ENCODE measurements at places on chromosomes 5 and 9.

- no peak for DNase-seq
These were observed 274.2 kb upstream of the CCNH start for GRCh38 chr5:87686975-87687374.

GRCh38 chr9:114791736-114792135 lies 14.1 kb downstream of the TNFSF15 start:
- no peak for DNase-seq

DNA sequence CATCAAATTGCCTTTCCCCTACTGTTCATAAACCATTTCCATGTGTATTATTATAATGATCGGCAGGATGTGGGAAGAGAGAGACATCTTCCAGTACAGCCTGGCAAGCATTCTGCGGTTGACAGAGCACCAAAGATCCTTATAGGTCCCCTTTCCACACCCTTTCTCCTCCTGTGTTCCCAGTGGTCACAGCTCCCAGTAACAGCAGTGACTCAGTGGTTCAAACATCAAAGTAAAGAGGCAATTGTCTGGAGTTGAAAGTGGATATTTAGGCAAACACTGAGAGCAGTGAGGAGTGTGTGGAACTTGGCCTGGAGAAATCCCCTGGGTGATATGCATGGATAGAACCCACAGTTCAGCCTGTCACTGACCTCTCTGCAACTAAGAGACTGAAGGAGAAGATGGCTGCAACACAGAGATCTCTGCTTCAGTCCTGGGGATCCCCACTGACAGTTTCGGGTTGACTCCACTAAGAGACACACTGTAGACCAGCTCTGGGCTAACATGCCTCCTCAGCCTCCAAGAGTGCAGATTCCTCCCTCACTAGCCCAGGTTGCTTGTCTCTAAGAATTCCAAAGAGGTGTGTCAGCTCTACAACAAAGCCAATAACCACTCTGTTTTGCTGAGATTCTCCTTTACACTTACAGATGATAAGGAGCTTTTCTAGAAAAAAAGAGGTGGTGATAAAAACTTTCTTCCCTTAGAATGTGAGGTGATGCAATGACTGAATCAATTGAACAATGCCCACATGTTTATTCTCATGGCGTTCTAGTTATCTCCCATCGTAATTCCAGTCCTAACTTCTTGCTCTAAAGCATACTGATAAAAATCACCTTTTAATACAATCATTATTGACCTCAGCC lies 94.4 kb upstream of the IL6ST start:
- peak; percentile 62 for DNase-seq

DNA sequence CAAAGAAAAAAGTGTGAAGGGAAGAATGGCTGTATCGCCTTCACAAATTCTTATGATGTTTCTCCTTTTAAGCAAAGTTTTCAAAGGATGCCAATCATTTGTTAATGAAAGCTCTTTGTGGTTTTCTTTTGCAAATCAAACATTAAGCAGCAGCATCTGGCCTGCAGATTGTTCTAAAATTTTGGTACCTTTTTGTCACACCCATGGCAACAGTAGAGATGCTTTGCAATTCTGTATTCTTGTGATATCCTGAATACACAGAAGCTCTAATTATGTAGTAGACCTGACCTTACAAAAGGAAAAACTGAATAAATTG lies 79.8 kb downstream of the CDO1 start:
- no peak for DNase-seq

DNA sequence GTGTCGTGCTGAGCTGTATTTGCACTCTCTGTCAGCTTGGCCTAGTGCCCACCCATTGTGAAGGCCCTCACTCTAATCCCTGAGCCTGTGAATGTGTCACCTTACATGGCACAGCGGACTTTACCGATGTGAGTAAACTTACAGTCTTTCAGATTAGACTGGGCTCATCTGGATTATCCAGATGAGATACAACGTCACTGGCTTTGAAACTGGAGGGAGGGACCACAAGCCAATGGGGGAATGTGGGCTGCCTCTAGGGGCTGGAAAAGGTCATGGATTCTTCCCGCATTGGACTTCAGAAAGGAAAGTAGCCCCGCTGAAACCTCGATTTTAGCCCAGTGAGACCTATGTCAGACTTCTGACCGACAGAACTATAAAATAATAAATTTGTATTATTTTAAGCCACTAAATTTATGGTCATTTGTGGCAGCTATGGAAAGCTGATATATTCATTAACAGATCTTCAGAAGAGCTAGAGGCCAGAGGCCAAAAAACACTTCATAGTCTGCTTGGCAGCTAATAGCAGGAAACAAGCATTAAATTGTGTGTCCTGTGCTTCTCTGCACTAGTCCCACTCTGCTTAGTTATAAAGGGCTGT lies 139.0 kb upstream of the GAS1 start:
- DNase-seq: no peak

- no peak for DNase-seq
These were observed 1464.7 kb downstream of the EFNA5 start for GRCh38 chr5:106205916-106206571.

GRCh38 chr5:132381614-132382013 lies 12.1 kb downstream of the SLC22A5 start:
- no peak for DNase-seq

DNA sequence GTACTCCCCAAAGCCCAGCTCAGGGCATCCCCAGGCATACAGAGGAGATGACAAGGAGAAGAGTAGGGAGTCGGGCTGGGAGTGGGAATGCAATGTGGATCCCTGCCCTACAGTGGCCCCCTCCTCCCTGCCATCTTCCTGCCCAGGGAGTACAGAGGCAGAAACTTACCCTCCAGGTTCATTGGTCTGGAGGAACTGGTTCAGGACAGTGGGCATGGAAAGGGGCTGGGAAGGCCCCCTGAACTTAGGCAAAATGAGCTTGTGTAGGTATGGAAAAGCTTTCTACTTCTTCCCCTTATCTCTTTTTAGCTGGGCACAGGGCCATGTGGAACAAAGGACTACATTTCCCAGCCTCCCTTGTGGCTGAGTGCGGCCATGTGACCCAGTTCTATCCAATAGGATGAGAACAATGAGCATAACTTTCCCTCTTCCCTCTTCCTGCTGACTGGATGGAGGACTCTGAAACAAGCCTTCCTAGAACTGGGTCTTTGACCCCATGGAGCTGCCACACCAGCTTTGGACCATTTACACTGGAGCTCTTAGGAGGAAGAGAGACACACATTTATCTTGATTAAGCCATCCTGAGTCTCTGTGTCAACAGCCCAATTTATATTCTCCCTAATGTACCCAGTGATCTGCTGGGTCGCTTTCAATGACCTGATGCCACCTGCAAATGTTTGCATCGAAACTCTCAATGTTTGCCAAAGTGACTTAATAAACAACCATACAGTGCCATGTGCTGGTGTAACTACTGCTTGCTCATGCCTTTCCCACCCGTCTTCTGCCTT lies 25.0 kb upstream of the HMCN2 start:
- DNase-seq: peak; percentile 70

- DNase-seq: no peak
These were observed 6.5 kb downstream of the PTPN3 start for GRCh38 chr9:109491590-109491989.

GRCh38 chr9:6852243-6852963 lies 94.6 kb downstream of the KDM4C start:
- no peak for DNase-seq

- DNase-seq: no peak
These were observed 3.7 kb downstream of the SPATA31E1 start for GRCh38 chr9:87886210-87886932.

DNA sequence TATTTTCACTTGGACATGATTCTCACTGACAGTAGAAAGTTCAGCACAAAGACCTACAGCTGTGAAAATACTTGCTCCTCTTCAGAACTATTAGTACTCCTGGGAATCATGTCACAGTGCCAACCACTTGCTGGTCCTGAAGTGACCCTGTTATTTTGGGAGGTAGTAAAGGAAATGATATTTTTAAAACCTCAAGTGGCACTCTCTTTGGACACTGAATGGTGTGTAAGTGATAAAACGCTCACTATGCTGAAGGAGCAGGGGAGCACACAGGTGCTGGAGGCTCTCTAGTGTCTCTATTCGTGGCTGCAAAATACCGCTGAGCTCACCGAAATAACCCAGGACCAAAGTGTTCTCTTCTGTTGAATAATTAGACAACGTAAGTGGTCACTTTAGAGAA lies 76.9 kb upstream of the SPATA31D4 start:
- DNase-seq: no peak

DNA sequence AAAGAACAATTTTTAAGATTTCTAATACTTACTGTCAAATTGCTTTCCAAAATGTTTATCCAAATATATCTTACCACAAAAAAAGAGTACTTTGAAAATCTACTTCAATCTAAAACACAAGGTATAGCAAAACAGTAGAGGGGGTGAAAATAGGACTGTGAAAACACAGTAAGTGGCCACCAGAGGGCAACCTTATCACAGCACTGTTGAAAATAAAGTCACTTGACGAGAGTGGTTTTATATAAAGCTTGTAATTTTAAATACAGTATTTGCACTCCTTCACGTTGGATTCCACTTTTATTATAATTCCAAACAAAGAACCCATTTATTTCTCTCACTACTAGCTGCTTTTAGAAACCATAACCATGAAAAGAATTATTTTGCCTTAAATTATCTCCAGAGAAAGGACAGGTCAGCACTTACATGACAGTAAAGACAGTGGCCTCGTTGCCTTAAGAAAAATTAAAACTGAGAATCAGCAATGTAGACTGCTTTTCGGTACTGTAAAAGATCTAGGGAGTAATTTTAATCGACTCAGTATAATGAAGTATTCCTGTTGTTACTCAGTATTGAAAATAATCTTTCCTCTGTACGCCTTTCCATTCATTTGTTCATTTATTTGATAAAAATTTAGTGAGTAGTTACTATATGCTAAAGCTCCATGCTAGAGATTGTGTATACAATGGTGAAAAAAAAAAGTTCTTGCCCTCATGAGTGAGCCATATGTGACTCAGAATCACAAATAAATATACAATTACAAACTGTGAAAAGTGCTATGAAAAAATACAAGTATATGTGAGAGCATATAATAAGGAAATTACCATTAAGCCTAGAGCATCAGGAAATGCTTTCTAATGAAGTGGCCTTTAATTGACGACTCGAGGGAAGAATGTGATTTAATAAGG lies 40.0 kb upstream of the CDK5RAP2 start:
- DNase-seq: peak; percentile 37

GRCh38 chr9:92332577-92333281 lies 7.0 kb downstream of the CENPP start:
- no peak for DNase-seq

DNA sequence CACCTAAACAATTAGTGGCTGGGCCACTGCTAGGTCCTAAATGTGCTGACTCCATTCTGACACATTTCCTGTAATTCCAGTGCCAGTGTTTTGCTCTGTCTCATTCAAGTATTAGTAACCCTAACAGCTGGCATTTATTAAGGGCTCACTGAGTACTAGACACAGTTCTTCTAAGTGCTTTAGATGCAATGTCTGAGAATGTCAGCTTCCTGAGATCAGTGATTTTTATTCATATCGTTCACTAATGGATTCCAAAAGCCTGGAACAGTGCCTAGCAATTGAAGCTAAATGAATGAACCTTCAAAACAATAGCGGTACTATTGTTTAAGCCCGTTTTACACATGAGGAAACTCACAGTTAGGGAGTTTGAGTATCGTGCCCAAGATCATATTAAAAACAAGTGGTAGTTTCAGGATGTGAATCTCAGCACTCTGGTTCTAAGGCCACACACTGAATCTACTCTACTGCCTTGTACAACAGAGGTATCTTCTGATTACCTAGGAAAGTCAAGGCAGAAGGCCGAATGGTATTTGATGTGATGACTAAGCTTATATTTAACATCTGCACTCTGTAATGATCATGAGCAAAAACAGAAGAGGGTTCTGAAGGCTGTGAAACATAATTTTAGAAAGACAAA lies 304.0 kb downstream of the PJA2 start:
- no peak for DNase-seq

DNA sequence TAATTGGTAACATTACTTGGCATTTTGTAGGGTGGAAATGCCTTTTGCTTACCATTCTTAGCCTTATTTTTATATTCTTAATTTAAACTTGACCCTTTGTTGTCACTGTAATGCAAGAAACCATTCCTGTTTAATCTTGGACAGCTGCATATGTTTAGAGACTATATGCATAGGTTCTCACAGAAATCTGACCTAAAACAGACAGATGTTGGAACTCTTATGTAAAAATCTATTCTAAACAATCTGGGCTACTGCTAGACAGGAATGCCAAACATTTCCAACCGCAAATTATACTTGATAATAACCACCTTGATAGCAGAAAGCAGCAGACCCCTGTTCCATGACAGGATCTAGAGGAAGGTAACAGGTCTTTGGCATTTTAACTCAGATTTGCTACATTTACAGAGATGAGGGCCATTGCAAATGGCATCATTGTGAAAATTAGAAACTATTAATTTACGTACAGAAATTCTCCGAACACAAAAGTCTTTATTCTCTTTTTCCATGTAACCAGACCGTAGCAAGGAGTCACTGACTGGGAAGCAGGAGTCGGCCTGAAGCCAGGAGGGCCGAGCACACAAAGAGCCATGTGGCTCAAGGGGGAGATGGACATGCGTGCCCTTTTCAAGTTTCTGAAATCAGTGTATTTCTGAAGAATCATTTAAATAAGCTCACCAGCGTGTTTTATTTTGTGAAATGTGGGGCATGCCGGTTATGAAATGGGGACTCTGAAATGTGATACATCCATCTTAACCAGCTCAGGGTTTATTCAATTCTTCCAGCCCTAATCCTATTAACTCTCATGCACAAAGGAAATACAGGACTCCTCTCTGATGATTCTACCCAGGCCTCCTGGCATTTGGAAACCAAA lies 139.3 kb downstream of the AOPEP start:
- DNase-seq: no peak

GRCh38 chr5:92907938-92908606 lies 672.9 kb downstream of the NR2F1-AS1 start:
- no peak for DNase-seq

- DNase-seq: no peak
These were observed 60.0 kb downstream of the POU5F2 start for GRCh38 chr5:93681432-93681831.

GRCh38 chr5:52861368-52861767 lies 73.7 kb downstream of the ITGA1 start:
- DNase-seq: no peak

GRCh38 chr9:5931657-5932056 lies 41.0 kb downstream of the MLANA start:
- no peak for DNase-seq

- DNase-seq: no peak
These were observed 4.1 kb downstream of the NR6A1 start for GRCh38 chr9:124766815-124767554.

DNA sequence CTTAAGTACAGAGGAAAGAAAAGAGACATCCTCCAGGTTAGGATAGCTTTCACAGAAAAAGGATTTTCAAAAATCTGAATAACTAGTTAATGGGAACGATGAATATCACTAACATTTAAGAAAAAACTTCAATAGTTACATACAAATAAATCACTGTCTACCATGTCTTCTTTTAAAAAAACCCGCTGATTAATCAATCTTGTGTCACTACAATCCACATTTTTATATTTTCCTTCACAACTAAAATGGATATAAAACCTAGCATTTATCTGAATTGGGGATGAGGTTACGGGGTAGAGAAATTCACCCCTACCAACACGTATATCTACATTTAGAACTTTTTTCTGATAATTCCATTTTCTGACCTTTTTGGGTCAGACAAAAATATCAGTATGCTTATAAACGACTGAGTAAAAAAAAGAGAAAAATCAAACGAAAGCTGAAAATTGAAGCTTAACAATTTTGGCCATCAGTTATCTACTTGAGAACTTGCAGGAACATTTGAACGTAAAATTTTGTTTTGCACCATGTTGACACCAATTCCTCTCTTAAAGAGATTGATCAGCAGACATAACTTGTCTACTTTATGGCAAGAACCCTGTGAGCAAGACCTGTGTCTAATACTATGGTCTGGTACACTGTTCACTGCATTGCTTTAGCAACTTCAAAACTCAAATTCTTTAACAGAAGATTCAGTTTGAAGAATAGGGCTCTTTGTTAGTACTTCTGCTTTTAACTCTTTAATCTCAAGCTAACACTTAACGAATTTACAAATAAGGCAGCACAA lies 4.8 kb downstream of the NR3C1 start:
- no peak for DNase-seq

All from ELF-1 (cell line).